ENCODE measurements at places on chromosomes 13 and 19. TPM values are rescaled to one million over a fixed set of nuclear protein-coding genes. Genes with fewer than 3 reads are reported as not detected.
A peak's percentile ranks its signal among the peaks of the same experiment; 100 is the strongest.

Gene ALKBH6
- 39.7 TPM for total RNA-seq

Gene TMEM59L
- total RNA-seq, result 0.64 TPM

Gene FAM216B
- not detected for total RNA-seq

- DNase-seq, result no peak
- H3K4me1 ChIP-seq, result no peaks in the 10 kb centered on the region
- no peaks in the 10 kb centered on the region for H3K36me3 ChIP-seq
- no peak overlapping the region for H3K4me3 ChIP-seq
- no peaks in the 10 kb centered on the region for H3K27me3 ChIP-seq
These were observed 227.4 kb downstream of the TUBA3C start for GRCh38 chr13:18954254-18954653.

GRCh38 chr13:38412266-38412665, 62.6 kb downstream of the UFM1 start:
- peaks cover 3% of the 10 kb centered on the region for H3K27me3 ChIP-seq
- no peak overlapping the region for H3K27ac ChIP-seq
- H3K36me3 ChIP-seq, result no peaks in the 10 kb centered on the region
- H3K4me1 ChIP-seq, result peaks cover 6% of the 10 kb centered on the region
- no peak for DNase-seq

DNA sequence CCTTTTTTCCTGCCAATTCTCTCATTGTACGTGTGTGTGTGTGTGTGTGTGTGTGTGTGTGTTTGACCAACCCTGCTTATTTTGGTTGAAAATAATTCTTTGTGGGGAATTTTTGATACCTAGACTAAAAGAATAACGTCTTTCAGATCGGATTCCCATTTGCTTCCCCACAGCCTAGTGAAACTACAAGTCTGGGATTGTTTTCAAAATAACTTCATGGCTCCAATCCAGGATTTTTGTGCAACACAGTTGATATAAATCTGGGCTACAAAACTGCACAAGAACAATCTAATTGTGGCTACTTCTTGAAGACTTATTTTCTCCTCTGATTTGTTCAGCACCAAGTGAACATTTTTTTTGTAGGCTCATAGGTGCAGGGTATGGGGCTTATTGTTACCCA, 332.8 kb upstream of the MIR17HG start:
- H3K36me3 ChIP-seq, result no peaks in the 10 kb centered on the region
- no peaks in the 10 kb centered on the region for H3K27me3 ChIP-seq
- no peak overlapping the region for H3K4me3 ChIP-seq

GRCh38 chr19:8460516-8461298, 15.9 kb downstream of the HNRNPM start:
- DNase-seq, result no peak
- peak overlapping the region; percentile 12 for H3K27ac ChIP-seq
- no peaks in the 10 kb centered on the region for H3K27me3 ChIP-seq
- H3K4me1 ChIP-seq, result peaks cover 60% of the 10 kb centered on the region
- H3K4me3 ChIP-seq, result no peak overlapping the region

Gene ZNF723
- not detected for total RNA-seq

Gene CEACAM7
- not detected for total RNA-seq

DNA sequence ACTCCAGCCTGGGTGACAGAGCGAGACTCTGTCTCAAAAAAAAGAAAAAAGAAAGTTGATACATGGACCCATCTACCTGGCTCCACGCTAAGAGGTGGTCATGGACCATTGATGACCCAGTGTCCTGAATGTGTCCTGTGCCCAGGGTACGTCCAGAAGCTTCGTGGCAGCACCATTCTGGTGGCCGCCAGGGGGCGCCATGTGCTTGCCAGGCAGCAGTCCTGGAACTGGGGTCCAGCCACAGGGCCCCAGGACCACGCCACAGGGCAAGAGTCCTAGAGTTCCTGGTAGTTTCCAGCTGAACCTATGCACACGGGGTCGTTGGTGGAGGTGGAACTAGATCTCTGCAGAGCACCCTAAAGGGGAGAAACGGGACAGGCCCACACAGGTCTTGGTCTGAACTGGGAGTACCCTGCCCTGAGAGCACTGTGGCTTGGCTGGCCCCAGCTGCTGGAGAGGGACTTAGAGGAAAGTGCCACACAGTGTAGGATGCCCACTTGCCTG, 19.9 kb upstream of the FBXO27 start:
- no peak overlapping the region for H3K27ac ChIP-seq
- H3K36me3 ChIP-seq, result no peaks in the 10 kb centered on the region
- no peak overlapping the region for H3K4me3 ChIP-seq
- H3K27me3 ChIP-seq, result peaks cover 3% of the 10 kb centered on the region
- no peaks in the 10 kb centered on the region for H3K4me1 ChIP-seq

Gene C19orf85
- total RNA-seq, result not detected

Gene ETHE1
- 16.7 TPM for total RNA-seq

Gene FFAR1
- 5.1 TPM for total RNA-seq

DNA sequence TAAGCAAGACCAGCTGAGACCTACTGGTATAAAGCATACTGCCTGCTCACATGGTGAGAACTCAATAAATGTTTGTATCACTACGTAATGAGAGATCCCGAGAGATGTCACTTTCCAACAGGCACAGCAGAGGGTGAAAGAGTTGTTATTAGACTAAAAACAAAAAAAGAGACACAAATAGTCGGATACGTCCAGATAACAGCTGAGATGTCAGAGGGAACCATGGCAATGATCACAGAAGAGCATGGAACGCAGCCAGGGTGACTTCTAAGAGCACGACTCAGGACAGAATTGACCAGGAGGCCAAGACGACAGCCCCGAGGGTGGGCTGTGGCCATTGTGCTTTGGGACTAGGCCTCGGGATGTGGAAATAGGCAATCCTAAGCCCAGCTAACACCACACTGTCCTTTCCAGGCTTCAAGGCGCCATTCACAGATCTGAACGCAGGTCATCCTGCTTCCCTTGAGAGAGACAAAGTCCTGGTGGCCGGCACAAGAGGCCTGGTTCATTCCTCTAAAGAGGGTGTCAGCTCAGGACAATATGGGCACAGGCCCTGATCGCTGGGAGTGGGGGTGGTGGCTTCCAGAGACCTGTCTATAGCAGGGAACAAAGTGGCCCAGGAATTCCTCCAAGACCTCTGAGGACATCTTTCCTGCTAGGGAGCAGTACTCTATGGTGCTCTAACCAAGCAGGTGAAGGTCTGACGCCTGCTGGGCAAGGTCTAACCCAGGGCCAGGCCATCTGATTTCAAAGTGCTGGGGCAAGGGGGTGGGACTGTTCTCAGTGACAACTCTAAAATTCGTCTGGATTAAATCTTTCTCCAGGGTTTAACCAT, 3.2 kb downstream of the SH3GL1 start:
- no peak overlapping the region for H3K27ac ChIP-seq
- H3K27me3 ChIP-seq, result no peaks in the 10 kb centered on the region
- DNase-seq, result no peak
- peaks cover 33% of the 10 kb centered on the region for H3K36me3 ChIP-seq

DNA sequence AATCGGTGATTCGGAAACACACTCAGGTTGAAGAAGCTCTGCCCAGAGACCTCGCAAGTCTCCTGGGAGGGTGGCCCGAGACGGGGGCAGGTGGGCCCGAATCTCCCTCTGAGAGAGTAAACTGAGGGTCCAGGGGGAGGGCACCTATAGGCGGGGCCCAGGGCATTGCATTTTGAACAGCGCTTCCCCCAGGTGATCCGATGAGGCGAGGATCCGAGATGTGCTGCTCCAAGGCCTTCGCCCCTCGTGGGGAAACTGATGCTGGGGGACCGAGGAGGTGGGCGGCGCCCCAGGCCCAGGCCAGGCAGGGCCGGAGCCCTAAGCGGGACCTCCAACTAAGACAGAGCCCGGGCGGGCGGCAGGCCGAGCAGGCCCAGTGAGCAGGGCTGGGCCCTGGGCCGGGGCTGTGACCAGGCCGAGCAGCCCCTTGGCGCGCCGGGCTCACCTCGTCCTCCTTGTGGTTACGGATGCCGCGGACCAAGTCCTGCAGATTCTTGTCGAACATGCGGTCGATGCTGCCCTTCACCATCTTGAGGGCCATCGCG, 500 bp downstream of the AP3D1 start:
- H3K36me3 ChIP-seq, result peaks cover 8% of the 10 kb centered on the region
- H3K4me3 ChIP-seq, result peak overlapping the region; percentile 83
- no peaks in the 10 kb centered on the region for H3K27me3 ChIP-seq

DNA sequence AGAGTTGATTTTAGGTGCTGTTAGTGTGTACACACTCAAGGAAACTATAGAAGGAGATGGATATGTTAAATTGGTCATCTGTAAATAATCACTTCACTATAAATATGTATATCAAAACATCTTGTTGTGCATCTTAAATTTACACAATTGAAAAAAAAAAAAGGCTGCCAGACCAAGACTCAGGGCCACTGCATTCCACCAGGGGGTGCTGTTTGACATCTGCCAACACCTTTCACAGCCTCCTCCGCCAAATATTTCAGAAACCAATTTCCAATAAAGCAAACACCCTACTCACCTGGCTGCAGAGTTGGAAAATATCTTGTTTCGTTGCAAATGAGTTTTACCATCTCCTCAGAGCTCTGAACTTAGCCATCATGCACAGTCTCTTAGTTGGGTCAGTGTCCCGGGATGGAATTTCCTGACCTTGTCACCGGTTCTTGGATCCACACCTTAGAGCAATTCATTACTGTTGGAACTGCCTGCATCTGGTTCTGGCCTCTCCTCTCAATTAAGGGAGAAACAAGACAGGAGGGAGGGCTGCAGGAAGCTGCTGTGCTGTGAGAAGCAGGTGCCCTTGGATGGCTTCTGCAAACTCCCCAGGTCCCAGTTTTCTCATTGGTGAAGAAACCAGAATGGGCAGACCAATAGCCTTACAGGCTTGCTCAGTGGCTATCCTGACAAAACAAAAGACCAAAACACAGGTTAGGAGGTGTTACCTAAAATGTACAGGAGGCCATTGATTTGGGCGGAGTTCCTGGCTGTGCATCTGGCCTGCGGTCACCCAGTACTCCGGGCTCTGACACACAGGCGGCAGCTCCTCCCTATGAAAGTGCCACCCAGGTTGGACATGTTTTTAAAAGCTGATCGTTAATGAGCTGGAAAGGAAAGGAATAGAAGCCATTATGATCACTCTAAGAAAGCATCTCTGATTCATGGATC, 746.6 kb downstream of the UQCRFS1 start:
- peaks cover 6% of the 10 kb centered on the region for H3K4me1 ChIP-seq
- H3K27me3 ChIP-seq, result no peaks in the 10 kb centered on the region
- H3K4me3 ChIP-seq, result no peak overlapping the region
- H3K27ac ChIP-seq, result no peak overlapping the region

DNA sequence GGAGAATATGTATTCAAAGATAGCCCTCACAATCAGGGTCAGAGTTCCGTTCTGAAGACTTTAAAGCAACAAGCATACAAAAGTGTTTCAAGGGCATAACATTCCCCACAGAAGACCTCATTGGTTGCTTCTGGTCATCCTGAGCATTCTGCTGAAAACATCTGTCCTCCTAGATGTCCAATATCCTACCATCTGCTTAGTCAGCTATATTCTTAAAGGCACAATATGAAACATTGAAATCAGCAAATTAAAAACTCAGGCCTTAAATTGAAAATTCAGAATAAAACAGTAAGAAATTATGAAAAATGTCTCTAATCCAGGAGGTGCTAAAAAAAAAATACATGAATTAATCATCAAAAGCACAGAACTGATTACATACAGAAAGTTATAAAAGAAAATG, 1491.2 kb upstream of the PRR20A start:
- H3K27ac ChIP-seq, result no peak overlapping the region
- H3K36me3 ChIP-seq, result no peaks in the 10 kb centered on the region
- no peaks in the 10 kb centered on the region for H3K4me1 ChIP-seq
- DNase-seq, result no peak
- H3K27me3 ChIP-seq, result no peaks in the 10 kb centered on the region

DNA sequence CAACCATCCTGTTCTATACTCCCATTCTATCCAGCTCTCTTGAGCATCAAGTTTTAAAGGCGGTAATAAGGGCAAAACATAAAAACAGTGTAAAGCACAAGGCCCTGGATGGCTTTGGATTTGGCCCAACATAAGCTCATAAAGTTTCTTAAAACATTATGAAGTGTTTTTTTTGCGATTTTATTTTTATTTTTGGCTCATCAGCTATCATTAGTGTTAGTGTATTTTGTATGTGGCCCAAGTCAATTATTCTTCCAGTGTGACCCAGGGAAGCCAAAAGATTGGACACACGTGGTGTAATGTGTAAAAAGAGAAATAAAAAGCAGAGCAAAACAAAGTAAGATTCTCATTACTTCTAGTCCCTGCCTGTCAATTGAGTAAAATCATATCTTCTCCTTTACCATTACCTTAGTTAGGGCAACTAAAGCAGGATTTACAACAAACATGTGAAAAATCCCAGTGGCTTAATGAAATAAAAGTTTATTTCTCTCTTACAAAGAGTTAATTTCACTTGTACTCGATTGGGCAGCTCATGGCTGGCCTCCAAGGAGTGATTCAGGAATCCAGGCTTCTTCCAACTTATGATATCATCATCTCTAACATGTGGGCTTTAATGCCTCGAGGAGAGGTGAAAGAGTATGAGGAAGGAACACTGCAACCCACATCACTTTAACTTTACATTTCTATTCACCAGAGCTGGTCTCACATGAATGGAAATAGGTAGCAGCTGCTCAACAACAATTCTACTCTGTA, 725.2 kb upstream of the SLITRK1 start:
- H3K4me3 ChIP-seq, result no peak overlapping the region
- H3K4me1 ChIP-seq, result no peaks in the 10 kb centered on the region
- DNase-seq, result no peak
- no peak overlapping the region for H3K27ac ChIP-seq
- no peaks in the 10 kb centered on the region for H3K36me3 ChIP-seq

DNA sequence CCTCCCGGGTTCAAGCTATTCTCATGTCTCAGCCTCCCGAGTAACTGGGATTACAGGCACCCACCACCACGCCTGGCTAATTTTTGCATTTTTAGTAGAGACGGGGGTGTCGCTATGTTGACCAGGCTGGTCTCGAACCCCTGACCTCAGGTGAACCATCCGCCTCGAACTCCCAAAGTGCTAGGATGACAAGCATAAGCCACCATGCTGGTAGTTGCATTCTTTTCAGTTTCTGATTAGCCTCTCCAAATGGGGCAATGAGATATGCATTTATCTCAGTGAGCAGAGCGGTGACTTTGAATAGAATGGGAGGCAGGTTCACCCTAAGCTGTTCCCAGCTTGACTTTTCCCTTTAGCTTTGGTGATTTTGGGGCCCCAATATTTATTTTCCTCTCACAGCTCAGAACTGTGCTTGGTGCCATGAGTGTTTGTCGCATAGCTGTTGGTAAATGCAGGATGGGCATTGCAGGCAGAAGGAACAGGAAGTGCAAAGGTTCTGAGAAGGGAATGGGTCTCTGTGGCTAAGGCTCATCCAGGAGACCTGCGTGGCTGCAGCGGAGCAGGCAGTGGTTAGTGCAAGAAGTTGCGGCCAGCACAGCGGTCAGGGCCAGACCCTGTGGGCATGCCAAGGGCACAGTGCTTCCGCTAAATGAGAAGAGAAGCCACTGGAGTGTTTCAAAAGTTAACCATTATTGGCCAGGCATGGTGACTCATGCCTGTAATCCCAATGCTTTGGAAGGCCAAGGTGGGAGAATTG, 20.7 kb downstream of the LYPD3 start:
- no peak for DNase-seq
- peaks cover 8% of the 10 kb centered on the region for H3K4me1 ChIP-seq
- H3K36me3 ChIP-seq, result no peaks in the 10 kb centered on the region
- no peak overlapping the region for H3K27ac ChIP-seq
- no peaks in the 10 kb centered on the region for H3K27me3 ChIP-seq
- H3K4me3 ChIP-seq, result no peak overlapping the region

Gene ZNF304
- total RNA-seq, result 12.4 TPM

- peak overlapping the region; percentile 64 for H3K27ac ChIP-seq
- peak overlapping the region; percentile 50 for H3K4me3 ChIP-seq
- no peaks in the 10 kb centered on the region for H3K27me3 ChIP-seq
- H3K36me3 ChIP-seq, result peaks cover 53% of the 10 kb centered on the region
- no peak for DNase-seq
These were observed 46.8 kb downstream of the ARHGEF7 start for GRCh38 chr13:111161601-111162600.

Gene ADAMTSL5
- not detected for total RNA-seq
